ENCODE measurements at places on chromosomes 1 and 21. TPM values are rescaled to one million over a fixed set of nuclear protein-coding genes. Genes with fewer than 3 reads are reported as not detected.
A peak's percentile ranks its signal among the peaks of the same experiment; 100 is the strongest.

- DNase-seq, result no peak
Observed at GRCh38 chr1:29498126-29499103, 262.1 kb downstream of the PTPRU start.

- DNase-seq, result no peak
Observed at GRCh38 chr1:100767176-100767890, 47.8 kb downstream of the VCAM1 start.

DNA sequence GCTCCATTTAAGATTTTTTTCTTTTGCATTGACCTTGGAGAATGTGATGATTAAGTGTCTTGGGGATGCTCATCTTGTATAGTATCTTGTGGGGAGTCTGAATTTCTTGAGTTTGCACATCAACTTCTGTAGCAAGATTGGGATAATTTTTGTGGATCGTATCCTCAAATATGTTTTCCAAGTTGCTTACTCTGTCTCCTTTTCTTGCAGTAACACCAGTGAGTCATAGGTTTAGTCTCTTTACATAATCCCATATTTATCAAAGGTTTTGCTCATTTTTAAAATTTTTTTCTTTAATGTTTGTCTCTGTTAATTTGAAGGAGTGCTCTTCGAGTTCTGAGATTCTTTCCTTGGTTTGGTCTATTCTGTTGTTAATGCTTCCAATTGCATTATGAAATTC is 41.7 kb upstream of the ANGPTL1 start:
- no peak for DNase-seq

DNA sequence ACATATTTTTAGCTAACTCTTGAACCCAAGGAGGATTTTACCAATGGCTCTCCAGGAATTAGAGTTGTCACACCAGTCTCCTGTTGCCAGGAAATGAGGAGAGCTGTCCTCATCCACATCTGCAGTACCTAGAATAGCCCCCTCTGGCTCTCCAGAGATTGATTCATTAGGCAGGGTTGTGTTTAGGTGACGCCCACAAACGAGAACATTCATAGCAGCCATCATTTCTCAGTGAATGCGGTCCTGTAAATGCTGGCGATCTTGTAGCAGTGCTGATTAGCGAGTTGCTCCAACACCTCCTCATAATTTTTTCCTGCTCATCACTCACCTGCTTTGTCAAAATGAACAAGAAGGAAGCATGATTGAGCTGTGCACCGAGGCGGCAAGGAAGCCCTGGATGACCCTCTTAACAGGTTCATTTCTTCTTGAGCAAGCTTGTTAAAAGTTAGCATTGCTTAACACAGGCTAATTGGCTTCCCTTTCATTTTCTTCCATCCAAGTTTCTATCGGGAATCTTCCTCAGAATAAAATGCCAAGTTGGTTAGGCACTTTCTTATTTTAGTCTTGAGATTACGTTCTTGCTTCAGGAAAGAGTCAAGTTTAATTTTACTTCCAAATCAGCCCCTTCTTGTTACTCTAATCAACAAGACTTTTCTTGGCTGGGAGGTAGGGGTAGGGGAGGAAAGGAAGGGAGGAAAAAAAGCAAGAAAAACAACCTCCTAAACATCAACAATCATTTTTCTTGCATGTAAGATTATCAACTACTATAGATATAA is 16.5 kb upstream of the KLHDC8A start:
- no peak for DNase-seq

DNA sequence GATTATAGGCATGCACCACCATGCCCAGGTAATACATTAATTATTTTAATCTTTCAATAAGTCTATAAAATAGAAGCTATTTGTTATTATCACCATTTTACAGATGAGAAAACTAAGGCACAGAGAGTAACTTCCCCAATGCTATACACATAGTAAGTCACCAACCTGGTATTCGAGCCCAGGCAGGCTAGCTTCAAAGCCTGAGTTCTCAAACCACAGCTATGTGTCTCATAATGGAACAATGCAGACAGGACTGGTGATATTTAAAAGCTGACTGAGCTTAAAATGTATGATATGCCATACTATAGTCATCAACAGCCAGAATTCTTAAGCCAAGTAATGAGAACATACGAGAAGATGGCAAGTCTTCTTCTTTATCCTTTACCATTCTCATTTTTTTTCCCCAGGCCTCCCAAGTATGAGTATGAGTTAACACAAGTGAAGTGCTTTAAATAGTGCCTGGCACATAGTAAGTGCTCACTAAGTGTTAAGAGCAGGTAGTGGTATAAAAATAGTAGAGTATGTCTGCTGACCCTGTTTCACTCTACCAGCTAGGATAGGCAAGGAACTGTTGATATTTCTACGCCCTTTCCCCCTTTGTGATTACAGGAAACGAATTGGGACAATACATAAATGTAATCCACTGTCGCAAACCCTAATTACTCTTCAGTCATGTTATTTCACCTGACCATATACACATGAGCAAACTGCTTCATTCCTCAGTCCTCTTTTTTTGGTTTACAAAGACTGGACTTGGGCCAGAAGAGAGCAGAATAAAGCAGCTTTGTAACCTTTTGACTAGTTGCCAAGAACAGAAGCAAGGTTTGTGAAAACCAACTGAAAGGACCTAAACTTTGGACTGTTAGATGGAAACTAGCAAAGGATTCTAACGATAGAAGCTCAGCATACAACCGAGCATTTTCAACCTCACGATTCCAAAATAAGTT is 9.5 kb downstream of the EYA3 start:
- DNase-seq, result no peak

GRCh38 chr1:9472386-9473031 is 66.8 kb upstream of the SLC25A33 start:
- DNase-seq, result no peak

DNA sequence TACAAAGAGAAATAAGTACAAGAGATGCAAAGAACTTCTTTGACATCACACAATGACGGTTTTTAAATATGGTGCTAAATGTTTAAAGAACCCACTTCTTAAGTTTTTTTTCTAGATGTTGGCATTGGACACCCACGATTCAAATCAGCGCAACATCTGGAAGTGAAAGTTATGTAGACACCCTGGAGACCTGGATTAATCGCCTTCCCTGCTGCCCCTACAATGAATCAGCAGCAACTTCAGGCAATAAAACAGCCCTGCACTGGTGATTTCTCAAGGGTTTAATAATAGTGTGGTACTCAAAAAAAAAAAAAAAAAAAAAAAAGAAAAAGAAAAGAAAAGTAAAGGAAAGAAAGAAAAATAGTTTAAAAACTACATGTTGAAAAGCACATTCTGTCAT is 248.3 kb downstream of the NUF2 start:
- peak; percentile 20 for DNase-seq

DNA sequence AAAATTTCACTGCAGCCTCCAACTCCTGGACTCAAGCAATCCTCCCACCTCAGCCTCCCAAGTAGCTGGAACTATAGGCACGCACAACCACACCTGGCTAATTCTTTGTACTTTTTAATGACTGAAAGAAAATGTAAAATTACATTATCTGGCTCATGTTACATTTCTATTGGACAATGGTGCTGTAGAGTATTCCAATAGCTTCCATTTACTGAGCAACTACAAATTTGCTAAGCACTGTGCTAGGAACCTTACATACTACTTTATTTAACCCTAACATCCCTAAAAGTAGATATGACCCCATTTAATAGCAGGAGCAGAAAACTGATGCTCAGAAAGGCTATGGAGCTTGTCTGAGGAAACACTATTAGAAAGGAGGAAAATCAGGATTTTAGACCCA is 19.7 kb downstream of the SDE2 start:
- DNase-seq, result no peak

GRCh38 chr1:14659913-14660312 is 61.4 kb downstream of the KAZN start:
- DNase-seq, result no peak

DNA sequence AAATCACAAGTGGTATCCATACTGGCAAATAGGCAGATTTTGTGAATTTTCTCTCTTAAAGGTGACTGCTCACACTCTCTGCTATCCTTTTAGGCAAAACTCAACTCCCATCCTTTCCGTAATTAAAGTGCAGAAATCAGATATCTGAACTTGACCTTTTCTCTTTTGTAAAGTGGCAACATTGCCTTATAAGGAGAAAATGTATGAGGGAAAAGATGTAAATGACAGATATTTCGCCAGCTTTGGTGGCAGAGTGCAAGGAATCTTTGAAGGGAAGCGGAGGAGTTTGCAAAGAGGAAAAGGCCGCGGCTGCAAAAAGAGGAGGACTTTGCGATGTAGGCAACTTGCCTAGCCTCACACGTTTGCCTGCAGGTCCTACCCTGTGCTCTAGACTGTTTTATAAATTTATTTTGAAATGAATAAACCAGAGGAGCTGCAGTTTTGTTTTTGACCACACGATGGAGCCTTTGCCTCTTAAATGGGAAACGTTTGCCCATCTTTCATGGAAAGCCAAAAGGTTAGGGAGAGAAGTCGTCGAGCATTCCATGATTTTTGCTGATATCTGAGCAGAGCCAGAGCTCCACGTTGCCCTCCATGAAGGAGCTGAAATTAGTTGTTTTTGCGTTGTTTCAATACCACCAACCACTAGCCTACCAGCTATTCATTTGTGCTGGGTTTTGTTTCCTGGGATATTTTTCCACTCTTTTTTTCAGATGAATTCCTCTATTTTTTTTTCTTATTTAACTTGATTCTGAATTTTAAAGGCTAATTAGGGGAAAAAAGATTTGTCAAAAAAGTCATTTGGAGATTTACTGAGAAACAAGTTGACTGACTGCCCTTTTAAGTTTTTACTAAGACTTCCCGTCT is 242.3 kb downstream of the LMX1A start:
- peak; percentile 31 for DNase-seq

- no peak for DNase-seq
Observed at GRCh38 chr1:55289614-55290013, 74.5 kb upstream of the USP24 start.

- peak; percentile 97 for DNase-seq
Observed at GRCh38 chr1:161225534-161226319, at the start of gene TOMM40L. Gene TOMM40L, plus strand, starts transcription at chr1:161226060. Its CDS starts 430 bp downstream, at chr1:161226490.

DNA sequence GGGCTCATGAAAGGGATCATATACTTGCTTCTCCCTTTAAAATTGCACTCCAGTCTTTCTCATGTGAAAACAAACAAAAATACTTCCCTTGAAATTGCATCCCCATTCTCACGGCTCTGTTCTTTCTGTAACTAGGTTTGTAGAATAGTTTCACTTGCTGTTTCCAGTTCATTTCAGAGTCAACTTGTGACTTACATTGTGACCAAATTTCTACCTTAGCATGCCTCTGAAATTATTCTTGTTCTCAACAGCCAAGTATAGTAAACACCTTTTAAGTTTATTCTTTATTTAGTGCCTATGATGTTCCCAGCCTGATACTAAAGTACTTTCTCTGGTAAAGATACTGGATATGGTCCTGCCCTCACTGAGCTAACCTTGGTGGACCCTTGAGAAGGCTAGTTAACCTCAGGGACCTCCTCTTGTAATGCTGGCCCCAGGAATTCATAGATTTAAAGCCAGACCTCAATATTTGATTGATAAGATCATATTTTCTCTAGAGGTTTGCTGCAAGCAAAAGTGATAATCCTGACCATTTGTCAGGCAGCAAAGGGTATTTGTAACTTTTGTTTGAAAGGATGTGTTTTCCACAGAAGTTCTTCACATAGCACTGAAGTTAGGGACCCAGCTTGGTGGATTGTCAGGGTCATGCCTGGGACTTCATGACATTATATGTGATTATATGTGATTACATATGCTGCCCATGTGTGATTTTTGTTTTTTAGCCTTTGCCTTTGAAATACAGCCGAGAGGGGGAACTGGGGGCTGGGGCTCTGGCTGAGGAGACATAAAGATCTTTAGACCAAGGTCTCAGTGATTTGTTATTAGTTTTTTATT is 29.6 kb downstream of the VANGL2 start:
- DNase-seq, result no peak

DNA sequence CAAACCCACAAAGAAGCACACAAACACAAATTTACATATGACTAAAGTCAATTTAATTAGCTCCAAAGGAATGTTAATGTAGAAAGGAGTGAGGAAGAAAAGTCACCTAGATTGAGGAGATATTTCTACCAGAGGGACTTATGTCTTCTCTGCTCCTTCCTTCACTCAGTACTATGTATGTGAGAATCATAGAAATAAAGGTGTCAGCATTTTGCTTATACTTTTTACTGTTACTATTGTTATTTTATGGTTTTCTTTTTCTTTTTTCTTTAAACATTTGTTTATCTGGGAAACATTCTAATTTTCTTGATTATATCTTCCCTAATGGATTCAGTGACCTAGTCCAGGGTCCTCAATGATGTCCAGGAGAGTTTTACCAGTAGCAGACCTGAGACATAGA is 511.9 kb upstream of the NCAM2 start:
- no peak for DNase-seq

DNA sequence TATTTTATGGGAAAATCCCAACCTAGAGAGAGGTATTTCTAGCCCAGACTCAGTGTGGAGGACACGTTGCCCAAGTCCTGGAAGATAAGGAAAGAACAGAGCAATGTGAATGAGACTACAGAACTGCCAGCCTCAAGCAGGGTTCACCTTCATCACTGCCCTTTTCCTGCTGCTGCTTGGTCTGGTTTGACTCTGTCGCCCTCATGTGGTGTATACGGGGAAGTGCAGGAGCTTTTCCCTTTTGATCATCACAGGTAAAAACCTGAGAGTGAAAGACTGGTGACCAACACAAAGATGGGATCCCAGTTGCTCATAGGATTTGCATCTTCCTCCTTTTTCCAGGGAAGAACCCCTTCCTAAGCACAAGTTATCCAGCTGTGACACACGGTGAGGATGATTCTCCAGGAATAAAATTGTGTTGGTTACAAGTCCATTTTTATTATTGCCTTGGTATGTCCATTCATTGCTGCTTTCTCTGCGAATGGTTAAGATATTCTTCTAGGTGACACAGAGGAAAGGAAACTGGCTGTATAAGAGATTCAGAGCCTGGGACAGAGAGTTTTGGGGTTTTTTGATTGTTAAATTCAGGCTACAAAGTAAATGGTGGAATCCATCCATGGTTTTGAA is 89.5 kb upstream of the CD53 start:
- peak; percentile 35 for DNase-seq

DNA sequence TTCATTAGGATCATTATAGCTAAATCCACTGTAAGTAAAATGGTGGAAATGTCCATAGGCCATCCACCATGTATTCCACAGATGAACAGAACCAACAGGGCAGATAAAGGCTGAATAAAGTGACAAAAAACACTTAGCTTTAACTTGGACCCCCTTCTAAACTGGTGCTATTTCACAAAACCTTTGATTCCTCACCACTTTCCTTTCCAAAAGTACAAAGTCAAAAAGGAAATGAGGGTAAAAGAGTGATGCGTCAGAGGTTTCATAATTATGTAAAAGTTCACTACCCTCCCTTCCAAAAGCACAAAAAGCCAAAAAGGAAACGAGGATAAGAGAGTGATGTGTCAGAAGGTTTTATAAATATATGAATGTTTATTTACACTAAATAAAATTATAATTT is 172.2 kb downstream of the TBX15 start:
- DNase-seq, result no peak

- no peak for DNase-seq
Observed at GRCh38 chr1:109243860-109244552, 5.3 kb upstream of the CELSR2 start.

- DNase-seq, result no peak
Observed at GRCh38 chr1:221456918-221457317, 285.0 kb downstream of the DUSP10 start.

- DNase-seq, result no peak
Observed at GRCh38 chr1:244965185-244966030, 101.1 kb upstream of the HNRNPU start.

The CYYR1 gene
- polyA plus RNA-seq, result 48.2 TPM

The RIPPLY3 gene
- 2.7 TPM for polyA plus RNA-seq

The TEX38 gene
- 0.55 TPM for polyA plus RNA-seq

The SLC22A15 gene
- polyA plus RNA-seq, result 4.8 TPM

The NBPF1 gene
- 95.4 TPM for polyA plus RNA-seq

The GBP1 gene
- polyA plus RNA-seq, result 10.7 TPM

The HMGCS2 gene
- 94.1 TPM for polyA plus RNA-seq

Measured in renal pelvis (tissue), 12 donors.